ENCODE measurements at places on chromosomes 7 and 10.

- no peak for DNase-seq
Measured at GRCh38 chr7:67984326-67984725, 987.7 kb downstream of the TYW1 start.

- no peak for DNase-seq
Measured at GRCh38 chr7:74376256-74377036, 77.3 kb upstream of the GTF2IRD1 start.

DNA sequence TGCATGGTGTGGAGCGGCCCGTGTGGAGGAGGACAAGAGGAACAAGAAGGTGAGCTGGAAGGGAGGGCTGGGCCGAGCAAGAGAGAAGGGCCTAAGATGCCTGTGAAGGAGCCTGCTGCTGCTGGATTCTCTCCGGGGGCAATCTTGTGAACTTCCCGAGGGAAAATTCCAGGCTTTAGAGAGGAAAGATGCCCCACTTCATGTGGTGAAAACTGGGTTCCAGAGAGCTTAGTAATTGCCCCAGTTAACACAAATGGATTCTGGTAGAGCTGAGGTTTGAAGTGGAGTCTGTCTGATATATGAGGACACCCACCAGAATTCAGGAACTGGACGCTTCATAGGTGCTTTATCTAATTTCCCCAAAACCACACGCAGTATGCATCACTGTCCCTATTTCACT, 114.1 kb upstream of the ZMIZ1 start:
- no peak for DNase-seq

GRCh38 chr7:76185187-76185896, 16.4 kb upstream of the SRRM3 start:
- no peak for DNase-seq

DNA sequence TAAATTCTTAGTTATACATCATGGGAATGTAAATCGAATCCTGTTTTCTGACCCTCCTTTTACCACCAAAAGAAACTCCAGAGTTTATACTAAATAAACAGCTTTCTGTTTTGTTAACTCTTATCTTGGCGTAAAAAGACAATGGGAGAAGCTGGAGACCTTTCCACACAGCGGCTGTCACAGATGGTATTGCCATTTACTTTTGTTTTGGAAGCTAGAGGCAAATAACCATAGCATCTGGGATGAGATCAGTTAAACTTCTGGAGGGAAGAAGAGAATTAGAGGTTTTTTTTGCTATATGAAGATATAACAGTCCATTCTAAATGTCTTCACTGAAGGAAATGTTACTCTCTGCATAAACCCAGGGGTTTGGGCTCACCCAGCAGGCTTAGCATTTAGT, 258.9 kb downstream of the REEP3 start:
- DNase-seq: no peak

GRCh38 chr7:74627661-74628411, 29.7 kb upstream of the GTF2I start:
- peak; percentile 75 for DNase-seq

GRCh38 chr7:44767912-44768627, 19.4 kb downstream of the ZMIZ2 start:
- peak; percentile 66 for DNase-seq

GRCh38 chr7:135169141-135169963, 1.2 kb downstream of the CYREN start:
- DNase-seq: peak; percentile 59

DNA sequence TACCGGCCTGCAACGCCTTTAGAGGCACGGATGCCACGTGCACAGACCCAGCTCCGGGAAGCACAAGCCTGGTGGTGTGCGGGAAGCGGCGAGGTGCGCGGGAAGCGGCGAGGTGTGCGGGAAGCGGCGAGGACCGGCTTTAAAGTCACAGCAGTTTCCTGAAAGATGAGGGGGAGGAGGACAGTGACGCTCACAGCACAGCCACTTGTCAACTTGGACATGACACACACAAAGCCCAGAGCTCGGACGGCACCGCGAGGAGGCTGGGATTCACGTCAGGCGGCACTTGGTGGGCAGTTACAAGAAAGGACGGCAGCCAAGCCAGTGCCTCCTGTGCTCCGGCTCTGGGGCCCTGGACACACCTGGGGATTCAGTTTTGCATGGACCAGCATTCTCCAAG, 525.9 kb downstream of the DNAJB6 start:
- no peak for DNase-seq

DNA sequence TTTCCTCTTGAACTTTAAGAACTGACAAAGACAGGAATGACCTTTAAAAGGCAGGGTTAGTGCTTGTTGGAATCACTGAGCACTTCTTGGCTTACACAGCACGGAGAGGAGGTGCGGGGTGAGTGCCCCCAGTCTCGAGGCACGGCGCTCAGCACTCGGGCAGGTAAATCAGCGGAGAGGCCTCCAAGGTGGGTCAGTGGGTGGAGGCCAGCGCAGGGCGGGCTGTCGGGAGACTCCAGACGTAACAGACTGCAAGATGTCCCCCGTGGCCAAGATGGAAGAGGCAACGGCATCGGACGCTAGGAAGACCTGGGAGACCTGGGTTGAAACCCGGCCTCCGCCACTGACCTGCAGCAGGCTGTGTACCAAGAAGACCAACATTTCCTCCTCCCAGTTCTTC, 149.4 kb downstream of the MAD1L1 start:
- no peak for DNase-seq

GRCh38 chr10:27192284-27192683, 37.1 kb downstream of the MASTL start:
- peak; percentile 93 for DNase-seq

- no peak for DNase-seq
Measured at GRCh38 chr7:124959676-124960075, 30.1 kb upstream of the POT1 start.

GRCh38 chr7:34851431-34851830, 185.9 kb downstream of the DPY19L1 start:
- no peak for DNase-seq

- DNase-seq: peak; percentile 5
Measured at GRCh38 chr7:70143075-70144044, 545.1 kb downstream of the AUTS2 start.

Data from fibroblast of the aortic adventitia (primary cell).